ENCODE measurements at places on chromosomes 7 and 10.

DNA sequence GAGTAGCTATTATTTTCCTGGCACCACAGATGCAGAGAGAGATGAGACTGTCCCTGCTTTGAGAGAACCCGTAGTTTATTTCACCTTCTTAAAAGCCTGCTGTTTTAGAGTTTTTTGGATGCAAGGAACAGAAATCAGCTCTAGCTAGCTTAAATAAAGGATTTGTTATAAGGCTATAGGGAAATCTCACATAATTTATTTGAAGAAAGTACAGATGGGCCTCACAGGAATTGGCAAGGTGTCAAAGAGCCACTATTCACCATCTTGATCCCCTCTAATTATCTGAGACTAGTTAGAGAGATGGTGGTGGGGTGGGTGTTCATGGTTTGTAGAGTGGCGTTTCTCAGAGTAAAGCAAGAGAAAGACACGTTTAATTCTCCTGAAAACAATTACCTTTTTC is 7.3 kb downstream of the KMT2E start:
- no peak for DNase-seq

GRCh38 chr7:919114-919442 is 35.4 kb downstream of the ADAP1 start:
- no peak for DNase-seq

GRCh38 chr7:35384761-35385700 is 131.1 kb upstream of the TBX20 start:
- DNase-seq, result no peak

GRCh38 chr7:77727936-77728701 is 31.9 kb downstream of the RSBN1L start:
- DNase-seq, result no peak

DNA sequence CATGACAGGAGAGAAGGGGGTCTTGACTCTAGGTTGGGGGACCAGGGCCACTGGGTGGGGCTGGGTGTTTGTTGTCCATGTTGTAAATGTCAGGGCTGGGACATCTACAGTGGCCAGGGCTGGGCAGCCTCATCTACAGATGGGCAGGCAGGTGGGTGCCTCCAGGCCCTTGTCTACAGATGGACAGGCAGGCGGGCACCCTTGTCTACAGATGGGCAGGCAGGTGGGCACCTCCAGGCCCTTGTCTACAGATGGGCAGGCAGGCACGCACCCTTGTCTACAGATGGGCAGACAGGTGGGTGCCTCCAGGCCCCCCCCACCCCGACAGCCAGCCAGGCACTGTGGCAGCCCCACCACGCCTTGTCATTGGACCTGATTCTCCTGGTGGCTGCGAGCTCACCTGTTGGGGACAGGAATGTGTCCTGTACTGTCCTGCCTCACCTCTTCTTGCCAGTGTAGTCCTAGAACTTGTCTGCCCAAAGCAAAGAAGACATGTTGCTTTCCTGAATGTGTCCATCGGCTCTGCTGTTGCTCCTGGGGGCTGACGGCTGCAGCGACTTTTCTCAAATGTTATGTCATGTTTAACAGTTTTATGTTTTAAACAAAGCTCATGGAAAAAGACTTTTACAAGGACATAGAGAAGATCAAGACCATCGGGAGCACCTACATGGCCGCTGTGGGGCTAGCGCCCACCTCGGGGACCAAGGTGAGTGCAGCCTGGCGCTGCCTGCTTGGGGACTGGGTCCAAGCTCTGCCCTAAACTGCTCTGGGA is 129.9 kb downstream of the ADCY1 start:
- no peak for DNase-seq

GRCh38 chr10:91104193-91105041 is 116.0 kb upstream of the PCGF5 start:
- no peak for DNase-seq

DNA sequence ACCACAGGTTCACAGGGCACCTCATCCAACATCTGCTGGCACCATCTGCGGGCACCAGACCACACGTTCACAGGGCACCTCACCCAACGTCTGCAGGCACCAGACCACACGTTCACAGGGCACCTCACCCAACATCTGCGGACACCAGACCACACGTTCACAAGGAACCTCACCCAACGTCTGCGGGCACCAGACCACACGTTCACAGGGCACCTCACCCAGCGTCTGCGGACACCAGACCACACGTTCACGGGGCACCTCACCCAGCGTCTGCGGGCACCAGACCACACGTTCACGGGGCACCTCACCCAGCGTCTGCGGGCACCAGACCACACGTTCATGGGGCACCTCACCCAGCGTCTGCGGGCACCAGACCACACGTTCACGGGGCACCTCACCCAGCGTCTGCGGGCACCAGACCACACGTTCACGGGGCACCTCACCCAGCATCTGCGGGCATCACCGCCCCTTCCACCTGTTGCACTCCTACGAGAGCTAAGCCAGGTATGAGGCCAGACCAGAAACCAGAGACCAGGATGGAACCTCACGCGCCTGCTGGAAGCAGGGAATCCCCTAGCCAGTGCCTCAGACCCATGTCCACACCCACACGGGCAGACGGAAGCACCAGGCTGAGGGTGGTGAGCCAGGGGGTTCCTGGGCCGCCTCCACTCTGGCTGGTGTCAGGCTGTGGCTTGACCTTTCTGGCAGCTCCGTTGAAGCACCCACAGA is 182.8 kb downstream of the MAD1L1 start:
- no peak for DNase-seq

DNA sequence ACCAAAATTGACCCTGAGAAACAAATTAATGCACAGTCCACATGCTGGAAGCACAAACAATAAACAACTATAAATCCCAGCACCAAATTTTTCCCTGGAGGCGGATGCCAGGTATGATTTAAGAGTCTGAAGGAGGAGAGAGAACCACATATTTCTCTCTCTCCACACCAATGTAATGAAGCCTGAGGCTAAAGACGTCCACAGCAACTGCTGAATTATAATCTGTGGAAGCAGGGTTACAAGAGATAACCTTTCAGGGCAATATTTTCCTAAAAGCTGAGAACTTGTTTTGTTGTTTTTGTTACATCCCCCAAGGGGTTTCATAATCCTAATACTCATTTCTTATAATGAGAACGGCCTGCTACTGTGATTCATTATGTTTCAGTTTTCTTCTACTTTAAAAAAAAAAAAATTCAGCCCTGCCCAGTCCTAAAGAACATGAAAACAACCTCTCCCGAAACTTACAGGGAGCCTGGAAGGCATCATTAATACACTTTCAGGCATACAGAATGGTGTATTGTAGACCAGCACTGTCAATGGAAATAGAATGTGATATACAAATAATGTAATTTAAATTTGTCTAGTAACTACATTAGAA is 48.5 kb upstream of the ABLIM1 start:
- DNase-seq, result no peak

DNA sequence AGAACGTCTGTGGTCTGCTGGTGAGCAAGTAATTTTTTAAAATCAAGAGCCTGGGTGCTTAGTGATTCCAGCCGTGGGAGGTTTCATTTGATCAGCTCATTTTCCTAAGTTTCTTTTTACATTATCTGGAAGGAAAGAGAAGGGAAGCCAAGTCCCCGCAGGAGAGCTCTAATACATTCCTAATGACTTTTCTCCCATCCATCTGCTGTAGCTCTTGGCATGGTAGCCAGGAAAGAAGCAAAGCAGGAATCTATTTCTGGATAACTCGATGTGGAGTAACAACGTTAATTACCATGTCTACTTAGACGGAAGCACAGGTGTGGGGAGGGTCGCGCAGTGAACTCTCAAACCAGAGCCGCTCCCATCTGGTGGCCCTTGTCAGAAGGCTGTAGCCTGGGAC is 121.9 kb downstream of the PAXIP1 start:
- no peak for DNase-seq

DNA sequence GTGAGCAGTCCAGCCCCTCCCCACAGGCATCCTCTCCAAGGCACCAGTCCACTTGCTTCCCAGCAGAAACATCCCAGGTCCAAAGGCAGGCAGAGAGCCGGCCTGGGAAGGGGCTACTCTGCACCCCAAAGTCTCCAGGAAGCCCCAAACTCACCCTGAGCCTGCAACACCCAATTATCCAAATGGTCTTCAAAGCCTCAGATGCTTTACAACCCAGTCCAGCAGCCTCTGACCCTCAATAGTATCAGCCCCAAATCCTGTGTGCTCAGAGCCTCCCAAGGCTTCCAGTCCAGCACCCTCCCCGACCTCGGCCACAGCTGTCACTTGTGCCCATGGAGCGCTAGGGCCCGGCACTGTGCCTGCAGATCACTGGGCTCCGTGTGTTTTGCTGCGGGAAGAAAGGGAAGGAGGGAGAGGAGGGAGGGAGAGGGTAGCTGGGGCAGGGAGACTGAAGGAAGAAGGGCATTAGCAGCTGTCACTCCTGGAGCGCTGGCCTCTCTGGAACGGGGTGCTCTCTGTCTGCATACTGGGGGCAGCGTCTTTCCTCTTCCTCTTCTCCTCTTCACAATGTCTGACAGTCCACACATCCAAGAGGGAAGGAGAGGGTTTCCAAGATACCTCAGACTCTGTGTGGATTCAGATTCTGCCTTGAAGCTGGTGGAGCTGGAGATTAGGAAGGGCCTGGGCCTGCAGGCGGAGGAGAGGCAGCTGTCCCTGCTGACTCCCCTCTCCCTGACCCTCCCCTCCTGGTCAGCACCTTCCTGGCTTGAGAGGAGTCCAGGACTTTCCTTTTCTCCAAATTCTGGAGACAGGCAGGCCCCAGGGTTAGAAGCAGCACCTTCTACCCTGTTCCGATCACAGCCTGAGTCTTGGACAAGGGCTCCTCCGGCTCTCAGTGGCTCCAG is 13.2 kb downstream of the CALML5 start:
- DNase-seq, result no peak

DNA sequence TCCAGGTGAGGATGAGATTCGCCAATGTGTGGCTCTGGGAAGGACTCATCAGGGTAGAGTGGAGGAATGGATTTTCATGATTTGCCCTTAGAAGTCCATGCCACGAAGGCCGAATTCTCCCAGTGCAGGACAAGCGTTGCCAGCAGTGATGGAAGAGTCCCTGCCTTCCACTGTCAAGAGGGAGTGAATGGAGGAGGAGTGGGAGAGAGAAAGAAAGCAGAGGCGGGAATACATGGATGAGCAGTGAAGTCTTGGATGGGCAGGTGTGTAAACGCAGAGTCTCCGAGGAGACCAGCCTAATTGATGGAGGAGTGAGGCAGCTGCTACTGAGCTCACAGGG is 419.2 kb downstream of the GLRX3 start:
- no peak for DNase-seq

GRCh38 chr7:21671859-21672258 is 129.0 kb downstream of the DNAH11 start:
- no peak for DNase-seq

DNA sequence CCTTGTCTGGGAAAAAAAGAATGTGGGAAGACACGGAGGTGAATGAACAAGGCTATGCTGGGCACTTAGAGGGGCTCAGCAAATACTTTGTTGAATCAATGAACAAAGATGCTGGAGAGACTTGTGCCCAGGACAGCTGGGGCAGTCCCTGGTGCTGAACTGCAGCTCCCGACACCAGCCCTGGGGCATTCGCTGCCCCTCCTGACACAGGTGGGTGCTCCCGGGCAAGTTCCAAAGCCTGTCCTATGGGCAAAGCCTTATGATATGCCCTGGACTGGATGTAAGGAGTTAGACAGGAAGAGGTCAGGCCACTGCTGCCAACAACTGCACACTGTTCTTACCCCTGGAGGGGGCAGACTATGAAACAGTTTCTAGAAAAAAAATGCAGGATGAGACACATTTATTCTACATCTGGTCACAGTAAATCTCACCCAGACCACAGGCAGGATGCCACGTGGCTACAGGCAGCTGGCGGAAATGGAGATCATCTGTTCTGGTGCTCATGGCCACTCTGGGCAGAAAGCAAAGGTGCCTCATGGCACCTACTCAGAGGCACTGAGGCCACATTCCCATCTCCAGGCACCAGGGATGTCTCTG is 21.9 kb upstream of the FRAT2 start:
- peak; percentile 12 for DNase-seq

GRCh38 chr7:132526111-132526740 is 50.0 kb downstream of the PLXNA4 start:
- DNase-seq, result no peak

GRCh38 chr7:5872326-5872725 is 8.3 kb upstream of the OCM start:
- DNase-seq, result no peak

GRCh38 chr7:19009936-19010280 is 107.5 kb downstream of the TWIST1 start:
- DNase-seq, result no peak

DNA sequence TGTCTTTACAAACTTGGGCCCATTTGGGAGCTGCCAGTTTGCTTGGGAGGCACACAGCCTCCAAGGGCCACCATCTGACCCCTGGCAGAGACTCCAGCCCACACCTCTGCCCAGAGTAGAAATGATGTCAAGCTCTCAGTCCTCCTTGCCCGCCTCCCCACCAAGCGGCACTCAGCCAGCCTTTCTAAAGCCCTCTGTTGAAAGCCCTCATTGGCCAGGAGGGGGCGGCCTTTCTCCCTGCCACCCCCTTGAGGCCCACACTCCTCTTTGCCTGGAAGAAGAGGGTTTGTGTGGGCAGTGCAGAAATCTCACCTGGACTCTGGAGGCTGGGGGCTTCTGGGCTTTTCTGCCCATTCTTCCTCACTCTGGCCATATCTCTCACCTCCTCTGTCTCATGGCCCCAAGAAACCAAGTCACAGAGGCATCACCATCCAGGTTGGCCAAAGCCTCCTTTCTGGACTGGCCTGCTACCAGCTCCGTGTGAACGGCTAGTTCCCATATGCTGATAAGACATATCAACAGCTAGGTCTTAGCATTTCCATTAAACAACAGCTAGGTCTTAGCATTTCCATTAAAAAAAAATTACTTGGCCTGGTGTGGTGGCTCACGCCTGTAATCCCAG is 36.1 kb downstream of the UBTD1 start:
- DNase-seq, result no peak

- no peak for DNase-seq
Observed at GRCh38 chr7:69115788-69116187, 482.5 kb upstream of the AUTS2 start.

DNA sequence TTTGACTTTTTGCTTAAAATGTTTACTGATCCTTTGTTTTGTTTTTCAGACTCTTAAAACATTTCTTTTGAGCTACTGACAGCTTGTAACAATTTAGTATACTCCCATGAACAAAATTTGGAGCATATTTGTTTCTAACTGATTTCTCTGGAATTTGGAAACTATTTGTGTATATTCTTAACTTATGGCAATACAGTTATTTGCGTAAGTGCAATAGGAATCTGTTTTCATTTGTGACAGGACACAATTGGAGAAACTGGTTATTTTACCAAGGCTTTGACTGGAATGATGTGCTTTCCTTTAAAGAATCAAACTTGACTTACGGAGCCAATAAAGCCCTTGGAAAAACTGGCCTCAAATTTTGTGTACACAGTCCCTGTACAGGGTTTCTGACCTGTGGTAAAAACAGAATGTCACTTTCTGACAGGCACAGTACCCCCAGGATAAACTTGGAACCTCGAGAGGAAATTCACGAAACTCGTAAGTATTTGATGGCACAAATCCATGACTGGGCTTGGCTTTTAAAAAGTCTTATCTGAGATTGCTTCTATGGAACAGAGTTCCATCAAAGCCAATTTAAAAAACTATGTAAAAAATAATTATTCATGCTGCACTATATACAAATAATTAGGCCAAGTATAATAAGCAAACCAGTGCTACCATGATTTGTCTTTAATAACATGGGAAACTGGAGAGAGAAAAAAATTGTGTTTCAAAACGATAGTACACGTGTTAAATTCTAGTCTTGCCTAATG is 70.4 kb downstream of the ST8SIA6 start:
- DNase-seq, result no peak

- no peak for DNase-seq
Observed at GRCh38 chr10:121942749-121943416, 15.1 kb upstream of the ATE1 start.

Data from stimulated activated CD8-positive, alpha-beta memory T cell treated with anti-CD3 and anti-CD28 coated beads, Interleukin-15, amount 100 ng/mL, for 4 hours (primary cell).